ENCODE measurements at places on chromosomes 3 and 15.

GRCh38 chr15:95262866-95263564, 1031.7 kb downstream of the MCTP2 start:
- DNase-seq = no peak

DNA sequence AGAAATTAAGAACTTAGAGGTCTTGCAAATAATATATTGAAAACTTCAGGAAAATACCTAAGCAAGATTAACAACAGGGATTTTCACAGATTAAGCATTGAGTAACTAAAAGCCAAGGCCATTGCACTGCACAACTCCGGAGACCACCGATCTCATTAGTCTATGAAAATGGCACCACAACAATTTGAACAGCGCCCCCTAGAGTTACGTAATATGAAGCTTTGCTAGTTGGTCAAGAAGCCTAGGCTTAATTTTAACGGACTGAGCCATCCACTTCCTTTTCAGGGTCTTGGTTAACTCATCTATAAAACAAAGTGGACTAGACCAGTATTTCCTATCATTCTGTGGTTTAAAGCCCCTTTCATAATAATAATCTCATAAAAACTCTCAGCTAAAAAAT, 24.8 kb downstream of the TMEM212 start:
- no peak for DNase-seq

DNA sequence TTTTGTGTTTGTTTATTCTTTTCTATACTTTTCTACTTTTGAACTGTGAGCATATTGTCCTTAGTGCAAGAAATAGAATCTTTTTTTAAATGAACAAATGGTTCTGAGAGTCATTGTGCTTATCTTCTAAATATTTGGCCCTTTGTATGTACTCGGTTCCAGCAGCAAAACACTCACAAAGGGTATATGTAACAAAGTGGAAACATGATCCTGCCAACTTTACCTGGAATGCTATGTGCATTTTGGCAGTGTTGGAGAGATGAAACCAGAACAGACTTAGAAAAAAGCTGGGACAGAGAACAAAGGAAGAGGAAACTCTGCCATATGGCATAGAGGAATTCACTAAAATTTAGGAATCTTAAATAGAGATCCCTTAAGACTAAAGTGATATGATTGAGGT, 150.1 kb downstream of the FGF12 start:
- DNase-seq = no peak

- DNase-seq = no peak
Measured at GRCh38 chr3:181075098-181075497, 85.6 kb upstream of the DNAJC19 start.

- DNase-seq = no peak
Measured at GRCh38 chr3:108589998-108590323, 439 bp downstream of the DZIP3 start.

DNA sequence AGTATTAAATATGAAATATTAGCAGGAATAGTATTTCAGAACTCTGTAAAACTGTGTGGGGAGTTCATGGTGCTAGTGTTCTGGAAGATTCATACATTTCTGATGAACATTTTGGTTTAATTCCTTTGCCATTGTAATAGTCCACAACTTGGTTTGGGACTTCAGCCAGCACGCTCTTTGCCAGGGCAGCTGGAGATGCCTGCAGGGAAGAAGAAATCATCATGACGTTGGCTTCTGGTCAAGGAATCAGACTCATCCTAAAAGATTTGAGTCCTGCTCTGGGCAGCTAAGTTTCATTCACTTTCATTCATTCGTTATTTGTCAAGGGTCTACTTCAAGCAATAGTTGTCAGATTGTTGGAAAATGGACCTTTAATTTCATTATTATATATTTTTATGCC, 32.4 kb upstream of the MRPL3 start:
- DNase-seq = no peak

DNA sequence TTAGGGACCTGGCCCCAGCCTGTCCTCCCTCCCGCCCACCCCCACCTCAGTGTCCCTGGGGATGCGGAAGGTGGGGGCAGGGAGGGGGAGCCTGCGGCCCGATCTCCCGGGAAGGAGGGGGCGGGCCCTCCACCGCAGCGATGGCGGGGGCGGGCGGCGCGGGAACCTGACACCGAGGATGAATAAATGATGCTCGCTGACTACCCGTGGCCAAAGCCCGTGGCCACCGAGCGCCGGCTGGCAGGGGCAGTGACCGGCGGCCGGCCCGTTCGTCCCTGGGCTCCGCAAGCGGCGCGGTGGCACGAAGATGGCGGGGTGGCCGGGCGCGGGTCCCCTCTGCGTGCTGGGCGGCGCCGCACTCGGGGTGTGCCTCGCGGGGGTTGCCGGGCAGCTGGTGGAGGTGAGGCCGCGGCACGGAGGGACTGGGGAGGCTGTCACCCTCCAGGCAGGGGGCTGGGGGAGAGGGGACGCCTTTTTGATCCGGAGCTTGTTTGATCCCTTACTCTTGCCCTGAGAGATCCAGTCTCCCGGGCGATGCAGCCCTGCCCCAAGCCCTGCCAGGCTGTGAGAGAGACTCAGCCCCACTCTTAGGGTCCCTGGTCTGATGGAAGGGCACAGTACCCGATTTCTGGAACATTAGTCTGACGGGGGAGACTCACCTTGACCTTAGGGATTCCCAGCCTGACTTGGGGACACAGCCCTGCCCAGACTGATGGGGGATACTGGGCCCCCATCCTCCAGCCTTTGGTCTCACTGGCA, at the start of gene TMIE:
Gene TMIE, plus strand, starts transcription at position 212 of the 759 bp plus-strand sequence. Its CDS starts 96 bp downstream, at position 308.
- no peak for DNase-seq

DNA sequence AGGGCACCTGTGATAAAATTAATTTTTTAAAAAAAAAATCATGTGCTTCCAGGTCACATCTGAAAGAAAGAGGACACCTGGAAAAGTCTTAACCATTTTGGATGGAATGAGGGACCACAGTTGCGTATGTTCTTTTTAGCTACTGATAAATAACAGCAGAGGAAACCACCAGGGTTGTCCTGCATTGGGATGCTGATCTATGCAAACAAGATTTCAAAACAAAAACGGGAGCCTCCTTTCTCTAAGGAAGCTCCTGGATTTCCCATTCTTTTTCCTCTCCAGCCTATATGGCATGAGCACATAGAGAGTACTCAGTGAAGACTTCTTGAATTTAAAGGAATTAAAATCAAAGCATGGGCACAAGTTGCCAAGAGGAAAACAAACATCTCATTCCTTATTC, 145.6 kb upstream of the THBS1 start:
- no peak for DNase-seq

- DNase-seq = no peak
Measured at GRCh38 chr3:55564726-55565125, 77.6 kb upstream of the WNT5A start.

- no peak for DNase-seq
Measured at GRCh38 chr3:35322070-35322469, 317.3 kb upstream of the ARPP21 start.

DNA sequence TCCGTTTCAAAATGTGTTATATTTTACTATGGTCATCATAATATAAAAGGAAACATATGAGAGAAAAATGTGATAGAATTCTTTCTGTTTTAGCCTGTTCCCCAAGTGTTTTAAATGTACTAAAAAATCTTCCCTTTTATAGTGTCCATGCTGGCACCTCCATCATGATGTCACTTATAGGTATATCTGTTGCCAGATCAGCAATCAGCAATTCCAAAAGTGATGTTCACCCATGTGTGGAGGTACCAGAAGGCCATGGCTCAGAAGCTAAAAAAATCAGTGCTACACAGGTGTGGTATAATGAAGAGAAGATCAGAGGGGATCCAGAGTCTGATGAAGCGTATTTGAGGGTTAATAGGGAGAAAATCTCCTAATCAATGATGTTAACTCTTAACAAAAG, 1.1 kb upstream of the GPR15 start:
- no peak for DNase-seq

DNA sequence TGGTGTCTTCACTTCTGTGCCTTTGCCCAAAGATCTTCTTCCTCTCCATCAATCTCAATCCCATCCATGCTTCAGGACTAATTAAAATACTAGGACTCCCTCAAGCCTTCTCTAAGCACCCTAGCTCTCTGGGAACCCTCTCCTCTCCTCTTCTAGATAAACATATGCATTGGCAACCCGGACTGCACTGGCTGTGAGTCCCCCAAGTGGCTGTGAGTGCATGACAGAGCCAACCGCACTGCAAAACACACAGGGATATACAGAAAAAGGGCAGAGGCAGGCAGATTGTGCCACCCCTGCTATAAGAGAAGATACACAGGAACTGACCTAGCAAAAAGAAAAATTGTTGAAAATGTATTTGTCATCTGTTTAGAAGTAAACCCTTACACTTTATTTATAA, 457.1 kb downstream of the MFSD1 start:
- no peak for DNase-seq

- DNase-seq = no peak
Measured at GRCh38 chr3:139449566-139449965, 26.8 kb downstream of the RBP2 start.

GRCh38 chr3:119329551-119329950, 35.4 kb downstream of the ARHGAP31 start:
- no peak for DNase-seq

- no peak for DNase-seq
Measured at GRCh38 chr3:157249606-157250005, 89.7 kb upstream of the CCNL1 start.

- no peak for DNase-seq
Measured at GRCh38 chr3:194817592-194817930, 131.9 kb downstream of the FAM43A start.

DNA sequence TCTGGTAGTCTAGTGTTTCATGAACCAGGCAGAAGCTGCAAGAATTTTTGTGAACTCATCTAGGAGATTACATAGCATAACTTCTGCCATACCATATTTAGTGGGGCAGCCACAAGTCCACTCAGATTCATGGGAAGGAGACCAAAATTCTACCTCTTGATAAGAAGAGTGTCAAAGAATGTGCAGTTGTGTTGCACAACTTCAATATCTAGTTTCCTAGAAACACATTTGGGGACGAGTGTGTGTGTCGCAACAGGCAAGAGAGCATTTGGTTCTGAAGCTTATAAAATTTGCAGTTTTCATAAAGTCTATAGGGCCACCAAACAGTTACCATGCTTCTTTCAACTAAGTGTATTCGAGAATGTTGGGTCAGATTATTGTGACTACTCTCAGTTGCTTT, 115.3 kb downstream of the KCNH8 start:
- DNase-seq = no peak

DNA sequence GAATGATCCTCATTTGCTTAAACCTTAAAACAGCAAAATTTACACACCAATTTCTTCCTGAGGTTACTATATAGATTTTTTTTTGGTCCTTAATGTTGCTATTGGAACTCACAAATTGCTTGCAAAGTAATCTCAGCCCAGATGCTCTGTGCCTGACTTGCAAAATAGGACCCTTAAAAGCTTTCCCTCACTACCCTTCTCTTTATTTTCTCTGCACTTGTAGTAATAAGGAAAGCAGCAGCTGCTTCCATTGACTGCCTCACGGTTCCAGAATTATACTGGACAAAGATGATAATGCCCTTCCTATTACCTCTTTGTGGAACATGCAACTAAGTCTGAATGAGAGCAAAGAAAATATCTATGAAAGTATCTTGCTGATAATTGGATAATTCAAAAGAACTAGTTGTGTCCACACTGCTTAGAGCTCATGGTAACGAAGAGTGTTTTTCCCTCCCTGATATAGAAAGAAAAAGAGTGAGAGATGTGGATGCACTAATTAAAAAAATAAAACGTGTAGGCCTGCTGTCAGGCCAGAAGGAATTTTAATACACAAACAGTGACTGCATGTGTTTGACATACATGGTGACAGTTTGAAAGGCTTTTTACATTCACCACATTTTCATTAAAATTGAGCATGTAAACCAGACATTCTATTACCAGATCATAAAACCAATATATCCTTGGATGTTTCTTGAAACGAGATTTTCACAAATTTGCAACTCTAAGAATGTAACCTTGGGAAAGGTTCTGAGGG, 783.1 kb downstream of the GBE1 start:
- DNase-seq = no peak

GRCh38 chr3:129702934-129703712, 96.6 kb upstream of the PLXND1 start:
- DNase-seq = no peak

DNA sequence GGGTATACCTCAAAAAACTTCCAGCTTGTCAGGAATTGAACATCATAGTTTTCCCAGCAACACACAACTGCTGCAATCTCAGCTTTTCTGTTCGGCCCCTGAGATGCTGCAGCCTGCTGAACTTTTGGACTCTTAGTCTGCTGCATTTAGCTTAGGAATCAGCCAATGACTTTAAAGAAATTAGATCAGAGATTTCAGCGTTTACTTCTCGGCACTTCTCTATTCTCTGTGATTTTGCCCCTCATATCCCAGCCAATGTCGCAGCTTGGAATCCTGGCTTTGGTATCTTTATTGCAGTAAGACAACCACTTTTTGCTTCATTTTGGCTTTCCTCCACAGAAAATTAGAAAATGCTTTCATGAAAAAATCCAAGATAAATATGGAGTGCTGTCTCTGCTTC, 86.3 kb upstream of the MCTP2 start:
- DNase-seq = no peak

GRCh38 chr15:78638658-78639314, 2.2 kb downstream of the CHRNB4 start:
- DNase-seq = peak; percentile 12

GRCh38 chr3:109116031-109116430, 1.9 kb downstream of the MORC1 start:
- no peak for DNase-seq

DNA sequence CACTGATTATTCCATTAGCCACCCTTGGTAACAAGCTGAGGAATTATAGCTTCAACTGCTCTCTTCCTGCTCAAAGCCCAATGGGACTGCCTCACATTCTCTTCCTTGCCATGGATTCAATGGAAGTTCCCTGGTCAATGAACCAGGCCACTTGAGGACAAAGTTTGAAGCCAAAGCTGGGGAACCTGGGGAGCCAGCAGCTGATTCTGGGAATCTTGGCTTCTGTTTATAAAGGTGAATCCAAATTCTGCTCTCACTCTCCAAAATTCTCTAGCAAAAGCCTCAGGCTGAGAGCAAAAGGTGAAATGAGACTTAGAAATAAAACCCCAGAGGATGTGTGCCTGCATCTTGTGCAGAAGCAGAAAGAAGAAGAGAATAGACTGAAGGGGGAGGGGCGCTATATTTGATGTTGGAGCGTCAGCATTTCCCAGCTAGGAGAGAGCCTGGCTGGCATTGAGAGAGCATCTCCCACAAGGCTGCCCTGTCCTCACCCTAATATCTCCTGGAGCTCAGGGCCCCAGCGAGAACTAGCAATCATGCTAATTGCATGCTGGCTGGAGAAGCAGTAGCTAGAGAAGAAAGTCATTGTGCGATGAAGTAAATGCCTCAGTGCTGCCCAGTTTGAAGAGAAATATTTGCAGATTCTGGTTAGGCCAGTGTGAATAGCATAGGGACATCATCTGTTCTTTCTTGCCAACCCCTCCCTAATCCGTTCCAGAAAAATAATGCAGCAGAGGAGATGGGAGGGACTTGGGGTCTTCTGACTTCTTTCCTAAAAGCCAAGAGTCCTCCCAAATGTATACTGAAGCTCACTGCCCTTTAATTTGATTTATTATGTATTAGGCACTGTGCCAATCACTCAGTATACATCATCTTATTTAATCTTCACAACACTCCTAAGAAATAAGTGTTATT, 34.9 kb upstream of the GAP43 start:
- DNase-seq = no peak

- no peak for DNase-seq
Measured at GRCh38 chr3:184491867-184492615, 69.5 kb upstream of the EPHB3 start.

All from stimulated activated CD8-positive, alpha-beta memory T cell treated with anti-CD3 and anti-CD28 coated beads, Interleukin-4, amount 100 ng/mL, for 1 hour (primary cell).